Activated gamma-delta T cell (primary cell): ENCODE measurements at places on chromosomes 1 and 21.
A peak's percentile ranks its signal among the peaks of the same experiment; 100 is the strongest.

GRCh38 chr21:46091631-46092025 is 6.3 kb upstream of the COL6A2 start:
- no peak for DNase-seq

- DNase-seq: no peak
These were observed 32.2 kb upstream of the GNG5 start for GRCh38 chr1:84538599-84538998.

- no peak for DNase-seq
These were observed at the start of gene MINDY1 for GRCh38 chr1:151006327-151007052. Gene MINDY1, minus strand, starts transcription at chr1:151006902. Its CDS starts 4,285 bp downstream, at chr1:151002617.

DNA sequence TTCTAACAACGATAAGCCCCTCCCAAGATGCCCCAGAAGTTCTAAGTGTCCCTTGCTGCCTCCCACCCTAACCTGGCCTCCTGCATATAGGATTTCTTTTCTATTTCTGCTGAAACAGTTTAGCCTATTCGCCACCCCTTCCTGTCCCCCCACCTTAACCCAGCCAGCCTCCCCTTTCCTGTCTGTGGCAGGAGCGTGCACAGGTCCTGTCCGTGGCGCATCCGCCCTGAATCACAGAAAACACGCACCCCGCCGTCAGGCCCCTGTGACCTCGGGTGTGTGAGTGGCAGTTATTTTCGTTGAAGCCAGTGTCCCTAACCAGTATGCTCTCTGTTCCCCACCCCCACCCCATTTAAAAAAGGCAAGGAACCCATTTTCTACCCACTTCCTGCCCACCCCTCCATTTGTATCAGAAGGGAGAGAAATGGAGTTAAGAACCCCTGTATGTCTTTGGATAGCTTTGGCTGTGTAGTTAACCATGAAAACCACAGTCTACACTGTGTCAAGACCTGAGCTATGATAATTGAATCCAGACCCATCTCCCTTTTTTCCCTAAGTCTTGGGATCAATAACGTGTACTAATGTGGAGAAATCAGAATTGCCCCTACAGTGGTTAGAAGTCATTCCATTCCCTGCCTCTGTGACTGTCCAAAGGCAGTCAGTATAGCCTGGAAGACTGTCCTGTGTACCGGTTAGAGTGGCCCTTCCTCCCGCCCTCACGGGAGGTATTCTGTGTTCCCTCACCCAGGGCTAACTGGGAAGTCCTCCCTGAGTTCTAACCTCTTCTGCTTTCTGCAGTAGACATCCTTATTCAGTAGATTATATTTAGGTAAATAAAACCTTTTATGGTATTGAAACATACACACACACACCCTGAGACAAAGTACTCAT is 1.8 kb downstream of the PLEKHO1 start:
- DNase-seq: peak; percentile 50

GRCh38 chr1:57632401-57632800 is 208.5 kb upstream of the DAB1 start:
- no peak for DNase-seq

- DNase-seq: no peak
These were observed 10.3 kb upstream of the CDCP2 start for GRCh38 chr1:54163051-54163450.

GRCh38 chr1:114153261-114154145 is at the start of gene SYT6:
Gene SYT6, minus strand, starts transcription at chr1:114153869. Its CDS starts 97 bp downstream, at chr1:114153772.
- no peak for DNase-seq

- DNase-seq: no peak
These were observed 1.1 kb downstream of the BCAR3 start for GRCh38 chr1:93680420-93681100.

GRCh38 chr1:84225646-84226045 is 75.9 kb upstream of the SAMD13 start:
- no peak for DNase-seq
